ENCODE measurements at places on chromosomes 5 and 9. TPM values are rescaled to one million over a fixed set of nuclear protein-coding genes. Genes with fewer than 3 reads are reported as not detected.

DNA sequence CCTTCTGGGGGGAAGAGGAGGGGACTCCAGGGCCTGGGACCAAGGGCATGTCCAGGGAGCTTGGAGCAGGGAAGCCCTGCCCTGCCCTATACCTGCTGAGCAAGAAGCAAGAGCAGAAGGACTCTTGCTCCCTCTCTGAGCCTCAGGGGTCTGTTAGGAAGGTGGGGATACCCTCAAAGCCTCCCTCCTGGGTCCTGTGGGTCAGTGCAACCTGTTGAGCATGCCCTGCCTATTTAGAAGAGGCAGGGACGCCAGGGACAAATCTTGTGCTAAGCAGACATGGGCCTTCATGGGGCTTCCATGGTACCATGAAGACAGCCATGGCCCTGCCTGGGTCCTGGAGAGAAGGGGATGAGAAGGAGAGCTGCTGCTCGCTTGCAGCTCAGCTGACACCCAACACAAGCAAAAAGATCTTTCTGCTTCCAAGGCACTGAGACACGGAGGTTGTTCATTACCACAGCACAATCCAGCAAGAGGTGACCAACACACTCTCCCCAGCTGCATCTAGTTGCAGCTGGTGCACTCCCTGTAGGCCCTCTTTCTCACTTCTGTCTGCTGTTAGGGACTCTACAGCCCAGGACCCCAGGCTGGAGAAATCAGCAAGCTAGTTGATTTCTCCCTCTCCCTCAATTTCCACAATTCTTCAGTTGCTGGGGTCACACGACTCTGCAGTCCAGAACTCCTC, 39.3 kb downstream of the C9orf50 start:
- DNase-seq = no peak

Gene C1QTNF3
- 111 TPM for polyA plus RNA-seq

Gene FOXD4L4
- polyA plus RNA-seq = 0.24 TPM

Gene SMIM33
- not detected for polyA plus RNA-seq

Gene KCNV2
- 0.09 TPM for polyA plus RNA-seq

- DNase-seq = no peak
Observed at GRCh38 chr5:2700876-2701275, 50.6 kb downstream of the IRX2 start.

DNA sequence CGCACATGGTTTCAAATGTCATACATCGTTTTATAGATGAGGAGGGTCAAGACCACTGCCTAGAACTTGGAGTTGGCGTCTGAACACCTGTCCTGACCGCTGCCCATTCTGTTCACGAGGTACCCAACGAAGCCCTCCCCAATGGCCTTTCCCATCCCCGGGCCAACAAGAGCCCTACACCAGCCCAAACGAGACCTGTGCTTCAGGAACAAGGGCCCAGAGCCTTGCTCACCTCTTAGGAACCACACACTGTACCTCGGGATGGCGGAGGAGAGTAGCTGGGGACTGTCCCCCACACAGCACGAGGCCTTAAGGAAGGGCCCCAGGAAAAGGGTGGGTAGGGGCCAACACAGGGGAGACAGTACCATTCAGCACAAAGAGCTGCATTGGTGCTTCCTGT, 3.0 kb downstream of the SURF6 start:
- DNase-seq = no peak

DNA sequence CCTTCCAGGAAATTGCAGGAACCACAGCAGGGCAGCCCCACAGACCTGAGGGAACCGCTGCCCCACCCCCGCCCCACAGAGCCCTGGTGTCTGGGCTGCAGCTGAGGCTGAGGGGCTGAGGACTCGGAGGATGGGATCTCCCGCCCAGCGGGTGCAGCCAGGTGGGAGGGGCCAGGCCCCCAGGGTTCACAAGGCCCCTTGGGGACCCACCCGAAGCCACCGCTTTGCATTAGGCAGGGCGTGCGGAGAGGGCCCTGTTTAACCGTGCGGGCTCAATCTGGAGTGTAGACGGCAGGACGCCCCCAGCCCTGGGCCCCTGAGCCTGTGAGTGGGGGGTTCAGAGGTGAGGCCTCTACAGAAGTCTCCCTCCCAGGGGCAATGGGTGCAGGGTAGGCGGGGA, 10.8 kb downstream of the NOTCH1 start:
- DNase-seq = no peak

DNA sequence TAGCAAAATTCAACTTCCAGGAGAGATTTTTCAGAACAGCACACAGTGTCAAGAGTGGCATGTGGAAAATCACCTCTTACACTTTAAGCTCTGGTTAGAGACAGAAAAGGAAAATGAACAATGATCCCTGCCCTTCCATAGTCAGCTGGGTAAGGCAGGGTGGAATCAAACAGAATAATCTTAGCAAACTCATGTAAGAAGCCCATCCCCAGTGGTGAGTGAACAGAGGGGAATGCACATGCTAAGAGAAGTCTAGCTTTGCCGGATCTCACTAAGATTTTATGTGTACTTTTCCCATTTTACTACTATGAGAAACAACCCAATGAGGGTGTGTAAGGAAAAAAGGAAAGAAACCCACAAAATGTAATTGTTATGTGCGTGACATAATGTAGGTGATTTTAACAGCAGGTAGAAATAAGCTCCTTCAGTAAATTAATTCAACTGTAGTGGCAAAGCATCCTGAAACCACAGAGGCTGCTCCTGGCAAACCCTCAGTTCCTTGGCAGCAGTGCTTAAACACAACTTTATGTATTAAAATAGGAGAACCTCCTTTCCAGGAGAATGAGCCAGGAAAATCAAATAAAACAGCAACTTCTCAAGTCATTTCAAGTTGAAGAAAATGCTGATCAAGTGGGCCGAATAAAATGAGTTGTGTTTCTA, 366.0 kb upstream of the TRPC7 start:
- peak; percentile 6 for DNase-seq

DNA sequence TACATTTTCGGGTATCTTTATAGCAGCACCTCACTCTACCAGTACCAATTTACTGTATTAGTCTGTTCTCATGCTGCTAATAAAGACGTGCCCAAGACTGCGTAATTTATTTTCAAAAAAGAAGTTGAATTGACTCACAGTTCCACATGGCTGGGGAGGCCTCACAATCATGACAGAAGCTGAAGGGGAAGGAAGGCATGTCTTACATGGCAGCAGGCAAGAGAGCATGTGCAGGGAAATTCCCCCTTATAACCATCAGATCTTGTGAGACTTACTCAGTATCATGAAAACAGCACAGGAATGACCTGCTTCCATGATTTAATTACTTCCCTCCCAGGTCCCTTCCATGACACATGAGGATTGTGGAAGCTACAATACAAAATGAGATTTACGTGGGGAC, 602.6 kb upstream of the DAB2 start:
- no peak for DNase-seq

GRCh38 chr5:121968910-121969607, 7.3 kb downstream of the SRFBP1 start:
- DNase-seq = peak; percentile 39

DNA sequence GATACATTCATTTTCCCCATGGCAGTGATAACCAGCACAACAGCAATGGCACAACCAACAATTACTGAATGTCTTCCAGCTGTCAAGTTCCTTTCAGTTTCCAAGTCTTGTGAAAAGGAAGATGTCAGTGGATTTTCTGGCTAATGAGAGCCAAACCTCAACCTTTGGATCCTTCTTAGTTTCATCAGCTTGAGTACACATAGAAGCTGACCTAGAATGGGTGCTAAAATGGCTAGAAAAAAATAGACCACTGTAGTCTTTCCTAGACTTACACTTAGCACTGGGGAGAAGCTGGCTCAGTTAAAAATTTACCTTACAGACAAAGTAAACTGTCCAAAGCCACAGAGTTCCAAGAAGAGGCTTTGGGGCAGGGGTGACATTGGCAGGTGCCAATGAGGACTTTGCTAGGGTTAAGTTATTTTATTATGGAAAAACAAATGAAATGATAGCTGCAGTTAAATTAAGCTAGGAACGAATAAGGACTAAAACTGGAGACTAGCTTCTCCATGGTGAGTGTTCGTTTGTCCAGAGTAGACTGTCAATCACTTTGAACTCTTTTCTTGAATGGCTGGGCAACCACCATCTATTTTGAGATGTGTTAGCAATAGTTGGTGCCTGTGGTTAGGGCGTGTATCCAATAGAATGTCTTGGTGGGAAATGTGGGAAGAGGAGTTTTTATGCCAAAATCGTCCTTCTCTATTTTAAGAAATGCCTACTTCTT, 25.9 kb upstream of the TXN start:
- no peak for DNase-seq

GRCh38 chr5:151678713-151679112, 8.0 kb downstream of the SPARC start:
- no peak for DNase-seq

DNA sequence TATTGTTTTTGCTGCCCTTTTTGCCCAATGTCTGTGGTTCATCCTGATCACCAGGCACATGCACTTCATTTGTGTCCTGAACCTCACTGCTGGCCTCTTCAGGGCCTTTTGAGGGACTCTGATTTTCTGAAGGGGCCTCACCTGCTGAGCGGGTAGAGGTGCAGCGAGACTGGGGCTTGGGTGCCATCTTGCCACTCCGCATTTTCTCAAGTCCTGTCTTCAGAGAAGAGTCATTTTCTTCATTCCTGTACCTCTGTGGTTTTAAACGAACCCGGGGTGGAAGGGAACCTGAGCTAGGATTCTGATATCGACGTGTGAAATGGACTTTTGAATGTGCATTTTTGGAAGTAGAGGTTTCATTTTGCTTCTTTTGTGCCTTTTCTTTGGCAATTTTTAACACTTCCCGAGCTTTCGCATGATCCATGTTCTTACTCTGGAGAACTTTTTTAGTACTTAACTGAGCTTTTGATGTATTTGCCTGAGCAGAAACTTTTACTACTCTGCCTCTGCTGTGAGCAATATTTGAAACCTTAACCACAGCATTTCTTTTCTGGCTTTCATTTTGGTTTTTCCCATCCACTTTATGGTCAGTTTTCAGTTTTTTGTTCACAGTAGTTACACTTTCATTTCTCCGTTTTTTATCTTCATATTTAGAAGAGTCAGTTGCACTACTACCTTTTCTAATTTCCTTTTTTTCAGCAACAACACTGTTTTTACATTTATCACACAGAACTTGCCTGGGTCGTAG, 26.1 kb downstream of the PWWP2A start:
- no peak for DNase-seq

DNA sequence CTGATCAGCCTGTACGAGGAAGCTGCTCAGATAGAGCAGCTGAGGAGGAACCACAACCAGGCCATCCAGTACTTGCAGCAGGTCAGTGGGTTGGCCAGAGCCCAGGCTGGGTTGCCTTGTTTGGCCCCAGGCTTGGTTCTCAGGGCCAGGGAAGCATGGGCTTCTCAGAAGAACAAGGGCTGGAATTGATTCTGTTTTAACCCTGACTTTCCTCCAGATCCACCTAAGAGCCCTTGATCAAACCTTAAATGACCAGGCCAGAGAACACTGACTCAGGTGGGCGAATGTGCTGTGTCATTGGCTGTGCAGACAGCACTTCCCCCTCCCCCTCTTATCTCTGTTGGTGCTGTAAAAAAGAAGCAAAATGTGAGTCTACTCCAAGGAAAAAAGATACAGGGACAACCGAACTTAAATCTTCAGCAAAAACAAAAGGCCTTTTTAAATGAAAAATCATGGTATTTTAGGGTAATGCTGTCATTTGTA, 28.1 kb downstream of the TTC23L start:
- DNase-seq = peak; percentile 12

DNA sequence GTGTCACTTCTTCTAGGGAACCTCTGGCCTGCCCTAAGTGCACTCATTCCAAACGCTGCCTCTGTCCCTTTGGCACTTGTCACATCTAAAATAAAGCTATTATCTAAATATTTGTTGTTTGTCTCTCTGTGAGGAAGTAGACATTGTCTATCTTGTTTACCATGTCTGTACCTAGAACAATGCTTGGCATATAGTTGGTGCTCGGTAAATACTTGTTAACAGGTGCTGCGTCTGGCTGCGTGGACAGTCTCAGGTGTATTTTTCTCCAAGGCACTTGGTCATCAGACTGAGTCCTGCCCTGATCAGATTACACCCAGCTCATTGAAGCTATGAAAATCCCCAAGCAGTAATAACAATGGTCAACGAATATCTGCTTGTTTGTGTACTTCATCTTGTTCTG, 174.9 kb upstream of the SMIM23 start:
- DNase-seq = no peak

Gene DEPDC1B
- 6.2 TPM for polyA plus RNA-seq

DNA sequence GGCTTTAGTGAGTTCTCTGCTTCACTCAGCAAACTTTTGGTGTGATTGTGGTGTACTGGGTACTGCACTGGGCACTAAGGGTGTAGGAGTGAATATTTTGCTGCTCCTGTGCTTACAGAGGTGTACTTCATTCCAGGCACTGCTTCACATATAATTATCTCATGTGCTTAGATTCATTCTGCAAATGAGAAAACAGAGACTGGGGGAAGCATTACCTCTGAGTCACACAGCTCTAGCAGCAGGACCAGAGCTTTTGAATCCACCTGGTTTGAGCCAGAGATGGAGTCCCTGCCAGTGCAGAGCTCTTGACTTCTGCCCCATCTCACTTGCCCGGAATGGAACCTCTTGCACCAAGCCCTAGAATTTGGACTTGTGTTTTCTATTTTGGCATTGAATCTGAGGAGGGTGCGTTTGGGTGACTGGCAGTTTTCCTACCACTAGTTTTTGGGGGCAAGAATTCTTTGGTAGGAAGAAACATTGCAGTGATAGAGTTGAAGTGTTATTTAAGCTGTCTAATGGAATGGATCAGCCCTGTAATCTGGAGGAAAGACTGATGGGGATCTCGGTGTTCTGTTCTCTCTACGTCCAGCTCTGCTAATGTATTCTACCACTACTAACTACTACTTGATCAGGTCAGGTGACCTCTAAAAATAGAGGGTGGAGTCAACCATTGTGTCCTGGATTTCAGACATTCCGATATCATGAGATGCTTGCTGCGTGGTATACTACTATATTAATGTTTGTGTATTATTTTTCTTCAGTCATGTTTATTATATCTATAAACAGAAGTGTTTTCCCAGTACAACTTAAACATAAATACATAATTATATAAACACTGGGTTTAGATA, 2.5 kb downstream of the ARHGAP26 start:
- no peak for DNase-seq

- no peak for DNase-seq
Observed at GRCh38 chr5:176364765-176365350, 429 bp upstream of the ARL10 start.

DNA sequence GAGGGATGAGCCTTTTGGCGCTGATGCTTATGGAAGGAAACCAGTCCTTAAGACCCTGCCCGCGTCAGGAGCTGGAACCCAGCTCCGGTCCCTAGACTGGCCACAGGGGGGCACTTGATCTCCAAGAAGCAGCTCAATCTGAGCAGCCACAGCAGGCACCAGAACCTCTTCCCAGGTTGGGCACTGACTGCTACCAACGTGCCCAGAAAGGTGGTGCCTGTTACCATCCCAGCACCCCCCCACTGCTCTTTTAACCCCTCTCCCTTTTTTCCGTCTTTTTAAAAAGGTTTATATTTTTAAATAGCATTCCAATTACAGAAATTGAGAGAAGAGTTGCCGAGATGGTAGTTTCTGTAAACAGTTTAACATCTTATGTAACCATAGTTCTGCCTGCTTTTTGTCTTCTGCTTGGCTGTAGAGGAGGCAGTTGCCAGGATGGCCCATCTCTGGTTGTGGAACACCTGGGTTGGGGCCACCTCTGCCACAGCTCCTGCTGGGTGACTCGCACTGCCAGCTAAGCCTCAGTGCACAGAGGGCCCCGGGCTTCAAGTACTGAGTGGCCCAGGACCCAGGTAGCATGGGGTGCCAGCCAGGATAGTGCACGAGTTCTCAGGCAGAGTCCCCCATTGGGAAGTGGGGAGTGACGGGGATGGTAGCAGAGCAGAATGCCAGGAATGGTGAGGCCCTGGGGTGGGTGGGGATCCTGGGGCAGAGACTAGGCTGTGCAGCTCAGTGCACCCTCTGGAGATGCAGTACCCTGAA, 62.8 kb downstream of the PFDN1 start:
- peak; percentile 48 for DNase-seq

Gene SLCO4C1
- polyA plus RNA-seq = 3.5 TPM

Gene CD72
- 2.6 TPM for polyA plus RNA-seq

- no peak for DNase-seq
Observed at GRCh38 chr9:111645806-111646205, 14.7 kb downstream of the DNAJC25 start.
